Lung (tissue), 17 donors: ENCODE measurements at places on chromosomes 16 and 17. TPM values are rescaled to one million over a fixed set of nuclear protein-coding genes. Genes with fewer than 3 reads are reported as not detected.

DRC3 gene
- total RNA-seq: 19.7 TPM

HID1 gene
- 42.1 TPM for total RNA-seq

ZFP90 gene
- total RNA-seq: 39.6 TPM

SMIM36 gene
- total RNA-seq: not detected

PDIA2 gene
- total RNA-seq: 0.20 TPM

SMPD3 gene
- 6.6 TPM for total RNA-seq

SHBG gene
- total RNA-seq: 0.63 TPM

TBC1D3H gene
- total RNA-seq: not detected

HBM gene
- 0.61 TPM for total RNA-seq

ABCA6 gene
- 8.7 TPM for total RNA-seq

SPNS2 gene
- 32.1 TPM for total RNA-seq

ABAT gene
- total RNA-seq: 14.0 TPM

TVP23A gene
- 6.1 TPM for total RNA-seq
